ENCODE measurements at places on chromosomes 5 and 9.

- peak; percentile 81 for DNase-seq
Measured at GRCh38 chr9:120619751-120620655, 40.0 kb upstream of the CDK5RAP2 start.

GRCh38 chr5:150410524-150411244 is 2.0 kb downstream of the CD74 start:
- peak; percentile 78 for DNase-seq

GRCh38 chr5:122119205-122119604 is 10.1 kb upstream of the ZNF474 start:
- no peak for DNase-seq

- no peak for DNase-seq
Measured at GRCh38 chr5:17219992-17220391, 2.6 kb downstream of the BASP1 start.

DNA sequence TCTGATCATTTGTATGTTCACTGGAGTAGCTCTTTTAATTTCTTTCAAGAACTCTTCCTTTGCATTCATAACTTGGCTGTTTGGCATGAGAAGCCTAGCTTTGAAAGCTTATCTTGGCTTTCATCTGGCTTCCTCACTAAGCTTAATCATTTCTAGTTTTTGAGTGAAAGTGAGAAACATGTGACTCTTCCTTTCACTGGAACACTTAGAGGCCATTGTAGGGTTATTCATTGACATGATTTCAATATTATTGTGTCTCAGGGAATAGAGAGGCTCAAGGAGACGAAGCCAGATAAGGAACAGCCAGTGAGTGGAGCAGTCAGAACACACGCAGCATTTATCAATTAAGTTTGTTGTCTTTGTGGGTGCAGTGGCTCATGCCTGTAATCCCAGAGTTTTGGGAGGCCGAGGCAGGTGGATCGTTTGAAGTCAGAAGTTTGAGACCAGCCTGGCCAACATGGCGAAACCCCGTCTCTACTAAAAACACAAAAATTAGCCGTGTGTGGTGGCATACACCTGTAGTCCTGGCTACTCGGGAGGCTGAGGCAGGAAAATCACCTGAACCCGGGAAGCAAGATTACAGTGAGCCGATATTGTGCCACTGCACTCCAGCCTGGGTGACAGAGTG is 98.3 kb downstream of the UGCG start:
- DNase-seq = peak; percentile 87

- DNase-seq = no peak
Measured at GRCh38 chr5:20254748-20255147, 266.7 kb upstream of the CDH18 start.

DNA sequence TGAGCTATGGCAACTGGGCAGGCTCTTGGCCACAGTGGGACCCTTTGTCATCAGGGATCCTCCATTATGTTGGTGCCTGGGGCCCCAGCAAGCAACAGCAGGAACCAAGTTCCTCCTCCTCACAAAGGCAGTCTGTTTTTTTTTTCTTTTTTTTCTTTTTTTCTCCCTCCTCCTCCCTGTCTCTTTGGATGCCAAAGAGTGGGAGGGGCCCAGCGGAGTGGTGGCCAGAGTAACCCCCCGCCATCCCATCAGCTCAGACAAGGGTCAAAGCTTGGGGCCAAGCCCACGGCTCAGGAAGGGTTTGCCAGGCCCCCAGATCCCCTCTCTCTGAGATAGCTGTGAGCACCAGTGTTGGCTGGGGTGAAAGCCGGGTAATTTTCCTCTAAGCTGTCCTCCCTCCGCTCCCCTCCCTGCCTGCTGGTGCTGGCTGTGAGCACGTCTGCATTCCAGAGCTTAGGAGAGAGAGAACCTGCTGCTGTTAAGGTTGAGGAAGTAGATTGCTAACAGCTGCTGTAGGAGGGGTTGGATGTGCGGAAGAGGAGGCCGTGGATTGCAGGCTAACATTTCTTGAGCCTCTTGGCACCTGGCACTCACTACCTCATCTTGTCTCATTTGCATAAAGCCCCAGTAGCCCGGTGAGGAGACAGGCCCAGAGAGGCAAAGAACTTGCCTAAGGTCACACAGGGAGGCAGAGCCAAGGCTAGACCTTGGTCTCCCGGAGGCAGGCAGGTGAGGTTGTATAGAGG is 21.2 kb downstream of the GSN start:
- DNase-seq = peak; percentile 72

DNA sequence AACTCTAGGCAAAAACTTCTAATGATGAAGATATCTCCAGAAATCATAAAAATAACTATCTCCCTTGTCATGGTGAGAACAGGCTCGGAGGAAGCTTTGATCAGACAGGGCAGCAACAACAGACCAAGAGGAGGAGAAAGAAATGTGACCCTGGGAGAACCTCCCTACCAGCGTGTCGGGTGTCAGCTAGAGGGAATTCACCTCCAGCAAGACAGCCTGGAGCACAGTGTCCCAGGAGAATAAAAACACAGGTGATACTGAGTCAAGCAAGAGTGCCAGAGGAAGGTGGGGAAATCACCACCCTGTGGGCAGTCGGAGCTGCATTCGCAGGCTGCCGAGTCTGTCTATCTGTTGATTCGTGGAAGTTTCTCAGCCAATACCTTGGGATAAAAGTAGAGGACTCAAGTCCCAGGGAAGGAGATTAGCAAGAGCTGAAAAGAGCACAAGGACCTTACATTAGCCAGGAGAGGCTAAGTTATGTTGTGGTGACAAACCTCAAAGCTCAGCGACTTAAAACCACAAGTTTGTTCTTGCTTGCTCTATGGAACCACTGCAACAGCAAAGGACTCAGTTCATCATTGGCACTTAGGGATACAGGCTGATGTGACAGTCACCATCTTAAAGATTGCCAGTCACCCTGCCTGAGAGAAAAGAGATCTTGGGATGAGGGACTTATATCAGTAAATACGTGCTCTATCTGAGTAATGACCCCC is 598.3 kb downstream of the CCDC171 start:
- DNase-seq = no peak

GRCh38 chr5:87400305-87400899 is 12.3 kb downstream of the CCNH start:
- DNase-seq = peak; percentile 63

DNA sequence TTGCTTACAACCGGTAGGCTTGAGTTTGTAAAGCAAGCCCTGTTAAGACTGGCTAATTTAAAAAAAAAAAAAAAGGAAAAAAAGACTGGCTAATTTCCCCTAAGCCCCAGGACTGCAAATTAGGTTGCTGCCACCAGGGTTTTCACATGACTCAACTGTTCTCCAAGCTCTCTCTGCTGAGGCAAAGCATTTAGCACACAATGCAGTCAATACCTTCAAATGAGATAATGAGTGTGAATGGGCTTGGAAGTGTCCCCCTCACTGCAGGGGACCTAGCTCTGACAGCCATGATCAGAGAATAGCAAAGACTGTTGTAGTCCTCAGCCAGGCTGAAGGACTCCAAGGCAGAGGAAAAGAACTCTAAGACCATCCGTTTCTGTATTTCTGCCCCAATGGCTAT is 42.8 kb upstream of the ZSWIM6 start:
- DNase-seq = no peak

GRCh38 chr9:114691046-114691955 is 9.3 kb upstream of the TEX48 start:
- peak; percentile 23 for DNase-seq

- no peak for DNase-seq
Measured at GRCh38 chr9:34957492-34958410, at the start of gene PHF24. PHF24 (plus strand) TSS chr9:34958285; CDS start chr9:34971299, 13,014 bp downstream.

DNA sequence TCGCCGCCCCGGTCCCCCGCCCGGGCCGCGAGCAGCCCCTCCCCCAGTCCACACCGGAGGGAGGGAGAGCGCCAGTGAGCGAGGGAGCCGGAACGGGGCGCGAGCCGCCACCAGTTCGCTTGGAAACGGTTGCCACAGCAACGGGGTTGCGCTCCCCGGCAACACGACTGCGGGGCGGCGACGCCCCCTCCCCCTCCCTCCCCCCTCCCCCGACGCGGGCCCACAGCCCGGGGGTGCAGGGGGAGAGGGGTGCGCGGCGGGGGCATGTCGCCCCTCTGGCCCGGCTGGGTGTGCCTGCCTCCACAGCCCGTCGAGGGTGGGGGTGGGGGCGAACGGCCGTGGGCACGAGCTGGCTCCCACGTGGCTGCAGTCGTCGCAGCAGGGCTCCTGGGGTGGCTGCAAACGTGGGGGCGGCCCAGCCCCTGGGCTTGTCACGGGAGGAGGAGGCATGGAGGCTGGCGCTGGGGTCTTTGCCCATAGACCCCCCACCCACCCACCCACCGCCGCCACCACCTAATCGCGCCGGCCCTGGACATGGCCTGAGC is 524 bp downstream of the PRR7 start:
- DNase-seq = no peak

DNA sequence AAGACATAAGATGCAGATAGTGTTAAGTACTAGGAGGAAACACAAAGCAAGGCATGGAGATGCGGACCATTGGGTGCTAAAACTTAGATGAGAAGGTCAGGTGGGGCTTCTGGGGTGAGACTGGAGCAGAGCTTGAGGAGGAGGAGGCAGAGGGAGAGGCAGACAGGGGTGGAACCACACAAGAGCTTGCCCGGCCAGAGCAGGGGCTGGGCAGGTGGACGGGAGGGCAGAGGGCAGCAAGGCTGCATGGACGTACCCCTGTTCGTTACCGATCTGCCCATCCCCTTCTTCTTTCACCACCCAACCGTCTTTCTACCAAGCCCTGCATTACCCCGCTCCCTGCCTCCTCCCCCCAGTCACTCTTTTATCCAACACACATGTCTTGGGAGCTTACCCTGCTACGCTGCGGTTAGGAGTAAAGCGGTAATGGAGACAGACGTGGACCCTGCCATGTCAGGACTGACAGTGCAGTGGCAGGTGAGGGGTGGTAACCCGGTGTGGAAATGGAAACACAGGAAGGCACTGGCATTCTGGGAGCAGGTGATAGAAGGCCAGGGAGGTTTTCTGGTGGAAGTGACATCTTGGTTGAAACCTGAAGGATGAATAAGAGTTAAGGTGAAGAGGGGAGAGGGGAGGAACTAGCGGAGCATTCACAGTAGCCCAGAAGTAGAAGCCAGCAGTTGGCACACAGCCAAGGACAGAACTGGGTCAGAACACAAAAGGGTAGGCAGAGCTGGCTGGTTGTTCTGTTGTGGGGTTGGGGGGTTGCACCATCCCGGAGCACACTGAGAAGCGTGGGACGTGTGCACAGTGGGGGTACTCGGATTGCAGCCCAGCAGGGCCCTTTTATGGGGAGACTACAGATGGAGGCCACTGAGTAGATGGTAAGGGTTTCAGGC is 167.2 kb downstream of the CACNA1B start:
- DNase-seq = no peak

DNA sequence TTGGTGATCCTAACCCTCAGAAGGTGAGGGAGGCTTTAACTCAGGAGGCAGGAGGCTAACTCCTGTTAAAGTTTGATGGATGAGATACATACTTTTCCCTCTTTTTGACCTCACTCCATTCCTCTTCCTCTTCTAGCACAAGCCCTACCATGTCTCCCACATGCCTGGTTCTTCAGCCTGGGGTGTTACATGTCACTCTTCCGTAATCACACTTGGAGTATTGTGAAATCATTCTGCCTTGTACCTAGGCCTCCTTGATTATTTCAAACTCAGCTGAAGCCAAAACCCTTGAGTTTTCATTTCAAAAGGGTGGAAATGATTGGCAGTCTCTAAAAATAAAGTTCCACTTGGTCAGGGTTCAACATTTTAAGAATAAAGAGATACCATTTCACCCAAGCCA is 1.8 kb downstream of the PLAC8L1 start:
- no peak for DNase-seq

DNA sequence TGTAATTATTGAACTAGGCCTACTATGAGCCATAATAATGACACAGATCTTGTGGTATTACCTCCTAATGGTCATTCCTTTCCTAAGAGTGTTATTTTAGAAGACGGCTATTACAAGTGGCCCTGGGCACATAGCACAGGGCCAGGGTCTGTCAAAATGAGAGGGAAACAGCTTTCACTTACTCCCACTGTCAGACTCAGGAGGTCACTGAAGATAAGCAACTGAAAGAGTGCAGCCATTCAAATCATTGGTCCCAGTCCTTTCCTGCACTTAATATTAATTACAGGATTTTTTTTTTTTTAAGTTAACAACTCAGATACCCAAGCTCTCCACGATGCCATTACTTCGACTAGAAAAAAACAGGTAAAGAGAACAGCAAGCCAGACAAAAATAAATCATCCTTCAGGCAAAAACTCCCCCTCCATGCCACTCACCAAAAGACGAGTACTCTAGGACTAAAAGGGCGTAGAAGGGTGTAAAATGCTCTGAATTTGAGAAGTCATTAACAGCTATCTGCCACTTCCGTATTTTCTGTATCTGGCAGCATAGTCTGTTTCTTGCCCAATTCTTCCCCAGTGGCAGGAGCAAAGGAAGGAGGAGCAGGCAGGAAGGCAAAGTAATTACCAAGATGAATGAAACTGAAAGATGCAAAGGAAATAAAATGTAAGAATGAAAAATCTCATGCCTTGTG is 87.4 kb downstream of the ZNF608 start:
- DNase-seq = no peak

GRCh38 chr5:160685695-160686094 is 166.3 kb downstream of the ATP10B start:
- no peak for DNase-seq

- DNase-seq = no peak
Measured at GRCh38 chr9:4662989-4663792, 1.1 kb downstream of the PLPP6 start.

GRCh38 chr5:95217881-95218280 is 67.0 kb downstream of the MCTP1 start:
- no peak for DNase-seq

- DNase-seq = no peak
Measured at GRCh38 chr9:93860694-93861658, 94.2 kb downstream of the BARX1 start.

DNA sequence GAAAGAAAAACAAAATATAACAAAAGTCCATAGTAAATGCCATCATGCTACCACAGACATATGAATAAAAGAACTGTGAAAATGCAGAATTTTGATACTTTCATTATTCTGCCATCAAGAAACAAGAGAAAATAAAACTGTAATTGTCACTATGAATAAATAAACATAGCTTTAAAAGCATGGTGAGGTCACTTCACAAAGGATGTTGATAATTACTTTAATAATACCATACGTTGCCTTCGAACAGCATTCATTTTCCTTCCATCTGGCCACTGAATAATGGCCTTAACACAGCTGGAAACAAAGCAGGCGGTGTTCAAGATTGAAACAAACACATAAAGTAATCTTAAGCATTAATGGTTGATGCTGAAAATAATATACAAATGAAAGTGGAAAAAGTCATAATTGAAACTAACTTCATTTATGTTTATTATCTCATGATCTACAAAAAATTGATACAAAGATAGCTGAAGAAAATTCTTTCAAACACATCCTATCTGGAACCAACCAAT is 102.0 kb downstream of the AGTPBP1 start:
- DNase-seq = peak; percentile 24
